GM19239 (cell line): ENCODE measurements at places on chromosomes 1 and 21.

GRCh38 chr1:923131-923990 lies at the start of gene SAMD11:
SAMD11 (plus strand) TSS chr1:923923; CDS start chr1:924432, 509 bp downstream.
- DNase-seq: no peak

- DNase-seq: no peak
Observed at GRCh38 chr1:79006564-79006963, at the start of gene ADGRL4. ADGRL4 (minus strand) TSS chr1:79006730; CDS start chr1:79006654, 76 bp downstream.

GRCh38 chr21:19461481-19462205 lies 1058.1 kb upstream of the TMPRSS15 start:
- DNase-seq: no peak

DNA sequence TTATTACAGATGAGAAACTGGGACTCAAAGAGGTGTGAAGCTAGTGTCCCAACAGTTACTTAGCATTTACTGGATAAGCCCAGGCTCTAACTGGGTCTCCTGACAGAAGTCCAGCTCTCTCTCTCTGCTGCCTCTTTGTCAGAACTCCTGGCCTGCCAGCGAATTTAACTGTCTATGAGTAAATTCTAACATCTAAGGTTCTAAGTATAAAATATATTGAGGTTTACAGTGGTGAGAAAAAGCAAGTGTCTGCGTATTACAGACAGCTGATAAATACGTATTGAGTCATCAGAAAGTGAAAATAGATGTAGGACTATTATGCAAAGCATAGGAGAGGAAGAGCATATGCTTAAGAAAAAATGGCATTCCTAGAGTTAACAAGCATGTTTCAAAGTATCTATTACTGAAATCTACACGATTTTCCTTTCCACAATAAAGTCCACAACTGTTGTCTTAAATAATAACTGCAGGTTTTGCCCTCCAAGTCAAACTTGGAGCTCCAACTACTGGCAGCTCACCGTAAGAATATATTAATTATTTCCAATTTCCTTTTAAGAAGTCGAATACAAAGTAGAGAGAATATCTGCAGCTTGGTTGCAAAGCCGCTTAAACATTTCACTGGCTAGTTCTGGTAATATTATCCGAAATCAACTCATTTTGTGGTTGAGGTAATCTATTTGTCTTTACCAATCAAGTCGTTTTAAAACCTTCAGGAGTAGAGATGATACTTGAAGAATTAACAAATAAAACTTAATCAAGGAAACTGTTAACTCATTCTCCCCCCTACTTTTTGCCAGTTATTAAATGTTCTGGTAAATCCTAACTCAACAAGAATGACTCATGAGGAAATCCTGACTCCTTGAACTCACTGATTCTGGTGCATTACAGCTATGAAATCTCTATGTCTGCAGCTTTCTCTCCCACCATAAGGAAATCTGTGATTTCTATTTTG lies 1.4 kb upstream of the RGS2 start:
- DNase-seq: no peak

GRCh38 chr1:245652116-245652515 lies 497.3 kb downstream of the KIF26B start:
- DNase-seq: no peak

GRCh38 chr1:33667386-33668282 lies 195.2 kb downstream of the ZSCAN20 start:
- DNase-seq: no peak

- no peak for DNase-seq
Observed at GRCh38 chr1:59592924-59593323, 221.8 kb upstream of the HOOK1 start.

- no peak for DNase-seq
Observed at GRCh38 chr1:171661076-171661650, 8.7 kb upstream of the MYOC start.

GRCh38 chr1:21628798-21629393 lies 40.3 kb downstream of the RAP1GAP start:
- DNase-seq: no peak

- no peak for DNase-seq
Observed at GRCh38 chr21:37063433-37063832, 9.4 kb downstream of the PIGP start.

GRCh38 chr1:19033926-19034680 lies 77.6 kb upstream of the IFFO2 start:
- DNase-seq: no peak

- DNase-seq: no peak
Observed at GRCh38 chr1:228157729-228158126, 7.9 kb upstream of the IBA57 start.

GRCh38 chr1:59180735-59181134 lies 116.2 kb upstream of the FGGY start:
- DNase-seq: no peak

DNA sequence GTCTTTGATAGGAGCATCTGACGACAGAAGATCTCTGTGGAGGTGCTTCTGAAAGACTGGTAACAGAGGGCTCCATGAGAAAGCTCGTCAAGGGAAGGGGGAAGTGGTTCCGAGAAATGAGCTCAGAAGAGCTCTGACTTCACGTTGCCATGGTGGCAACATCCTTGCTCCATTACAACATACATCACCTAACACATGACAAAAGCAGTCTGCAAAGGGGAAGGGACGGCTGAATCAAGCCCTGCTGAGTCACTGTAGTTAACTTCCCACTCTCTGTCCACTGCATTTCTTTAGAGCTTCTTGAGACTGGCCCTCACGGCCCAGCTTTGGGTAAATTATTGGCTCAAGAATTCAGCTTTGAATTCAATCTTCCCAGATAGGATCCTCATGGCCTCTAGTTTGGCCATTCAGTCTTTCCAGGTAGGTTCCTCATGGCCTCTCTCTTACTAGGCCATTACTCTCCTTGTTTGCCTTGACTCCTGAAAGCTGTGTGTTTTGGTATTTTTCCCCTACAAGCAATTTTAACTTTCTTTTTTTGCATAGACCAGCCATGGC lies 88.0 kb upstream of the ZNF648 start:
- no peak for DNase-seq

- DNase-seq: no peak
Observed at GRCh38 chr1:116457946-116458604, 85.0 kb downstream of the ATP1A1 start.

DNA sequence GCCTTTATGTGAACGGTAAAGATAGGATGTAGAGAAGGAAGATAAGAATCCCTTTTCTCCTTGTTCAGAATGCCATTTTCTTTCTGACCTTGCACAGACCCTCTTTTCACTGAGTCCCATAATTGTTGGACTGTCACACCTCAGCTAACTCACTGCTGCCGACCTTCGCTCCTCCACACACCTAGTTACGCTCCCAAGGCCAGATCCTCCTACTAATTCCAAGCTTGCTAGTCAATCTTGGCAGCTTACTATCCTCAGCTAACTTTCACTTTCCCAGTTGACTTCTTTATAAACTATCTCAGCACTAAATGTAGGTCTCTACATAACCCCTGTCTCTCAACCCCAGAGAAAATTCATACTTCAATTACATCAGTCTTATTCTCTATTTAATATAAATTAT lies 471.8 kb upstream of the PRMT6 start:
- DNase-seq: no peak

DNA sequence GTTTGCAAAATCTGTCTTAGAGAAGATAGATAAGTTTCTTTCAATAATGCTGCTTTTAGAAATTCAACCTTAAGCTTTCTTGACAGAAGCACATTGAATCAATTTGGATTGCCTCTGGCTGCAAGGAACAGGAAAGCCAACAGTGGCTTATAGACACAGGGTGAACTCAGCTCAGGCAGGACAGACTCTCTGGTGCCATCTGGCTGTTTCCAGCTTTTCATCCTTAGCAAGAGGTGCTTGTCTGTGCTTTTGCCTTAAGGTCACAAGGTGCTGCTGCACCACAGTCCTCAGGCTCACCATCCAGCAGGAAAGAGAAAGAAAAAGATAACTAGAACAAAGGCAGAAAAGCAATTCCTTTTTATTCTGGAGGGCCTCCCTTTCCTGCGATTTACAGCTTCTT lies 93.7 kb upstream of the ETS2 start:
- DNase-seq: no peak

GRCh38 chr1:61931587-61932279 lies 189.5 kb downstream of the PATJ start:
- DNase-seq: no peak

GRCh38 chr1:48996311-48996710 lies 219.6 kb upstream of the BEND5 start:
- no peak for DNase-seq

DNA sequence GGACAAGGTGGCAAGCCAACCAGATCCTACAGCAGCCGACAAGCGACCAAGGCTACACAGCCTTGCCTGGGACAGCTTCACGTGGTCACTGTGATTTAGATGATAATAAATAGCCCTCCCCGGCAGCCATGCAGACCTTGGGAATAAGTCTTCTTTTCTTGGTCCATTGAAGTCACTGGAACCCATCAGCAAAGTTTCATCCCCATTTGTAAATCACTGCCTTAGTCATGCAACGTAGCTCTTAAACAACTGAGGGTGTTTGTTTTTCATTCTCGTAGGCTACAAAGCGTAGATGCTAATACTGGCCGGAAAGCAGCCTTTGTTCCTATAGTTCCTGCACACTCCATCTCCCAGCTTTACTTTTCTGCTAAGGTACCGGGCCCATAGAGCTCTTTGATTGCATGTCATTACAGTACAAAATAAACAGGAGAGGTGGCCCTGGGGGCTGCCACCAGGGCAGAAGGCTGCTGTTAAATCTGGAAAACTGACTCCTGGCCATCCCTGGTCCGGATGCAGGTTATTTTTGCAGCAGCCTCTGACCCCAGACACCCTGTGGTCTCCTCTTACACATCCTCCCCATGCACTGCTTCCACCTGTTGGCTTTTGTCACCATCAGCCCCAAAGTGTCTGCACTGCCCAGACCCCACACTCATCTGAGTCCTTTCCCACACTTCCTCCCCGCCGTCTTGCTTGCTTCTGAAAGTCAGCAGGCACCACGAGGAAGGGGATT lies 105.5 kb downstream of the TOMM20 start:
- DNase-seq: no peak

DNA sequence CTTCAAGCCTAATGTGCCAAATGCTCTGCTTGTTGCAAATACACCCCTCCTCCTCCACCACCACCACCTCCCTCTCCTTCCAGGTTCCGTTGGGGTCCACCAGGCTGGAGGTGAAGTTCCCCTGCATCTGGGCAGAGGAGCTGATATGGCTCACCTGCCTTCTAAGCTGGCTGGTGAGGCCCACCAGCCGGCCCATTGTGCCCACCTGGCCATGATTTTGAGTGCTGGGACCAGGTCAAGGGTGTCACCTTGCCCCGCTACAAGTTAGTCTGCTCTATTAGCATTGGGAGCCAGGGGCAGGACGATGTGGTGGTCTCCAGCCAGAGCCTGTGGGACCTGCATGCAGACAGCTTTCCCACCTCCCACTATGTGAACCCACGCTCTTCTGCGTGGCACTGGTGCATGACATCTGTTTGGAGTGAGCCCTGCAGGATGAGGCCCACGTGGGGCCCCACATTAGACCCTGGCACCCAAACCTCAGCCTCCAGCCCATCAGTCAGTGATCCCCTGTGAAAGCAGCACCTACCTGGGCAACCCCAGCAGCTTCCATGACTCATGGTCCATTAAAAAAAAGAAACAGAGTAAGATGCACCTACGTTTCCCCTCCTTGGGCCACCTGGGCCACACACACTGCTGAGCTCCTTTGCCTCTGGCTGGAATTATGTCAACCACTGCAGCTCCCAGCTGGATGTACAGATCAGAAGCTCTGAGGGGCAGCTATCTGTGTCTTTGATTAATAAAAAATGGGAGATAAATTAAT lies 15.6 kb upstream of the CDCP2 start:
- DNase-seq: no peak

DNA sequence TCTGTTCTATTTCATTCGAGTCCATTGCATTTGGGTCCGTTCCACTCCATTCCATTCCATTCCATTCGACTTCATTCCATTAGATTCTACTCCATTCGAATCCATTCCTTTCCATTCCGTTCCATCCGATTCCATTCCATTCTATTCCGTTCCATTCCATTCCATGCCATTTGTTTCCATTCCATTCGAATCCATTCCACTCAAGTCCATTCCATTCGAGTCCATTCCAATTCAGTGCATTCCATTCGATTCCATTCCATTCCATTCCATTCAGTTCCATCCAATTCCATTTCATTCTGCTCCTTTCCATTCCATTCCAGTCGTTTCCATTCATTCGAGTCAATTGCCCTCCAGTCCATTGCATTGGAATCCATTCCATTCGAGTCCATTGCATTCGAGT lies 2603.7 kb upstream of the TPTE start:
- no peak for DNase-seq

GRCh38 chr1:4634793-4635406 lies 19.5 kb upstream of the AJAP1 start:
- no peak for DNase-seq

- no peak for DNase-seq
Observed at GRCh38 chr1:56509713-56510641, 69.4 kb downstream of the PLPP3 start.

GRCh38 chr1:15557594-15557993 lies 27.3 kb downstream of the AGMAT start:
- DNase-seq: no peak

- no peak for DNase-seq
Observed at GRCh38 chr1:42551590-42551989, 88.5 kb downstream of the CCDC30 start.

DNA sequence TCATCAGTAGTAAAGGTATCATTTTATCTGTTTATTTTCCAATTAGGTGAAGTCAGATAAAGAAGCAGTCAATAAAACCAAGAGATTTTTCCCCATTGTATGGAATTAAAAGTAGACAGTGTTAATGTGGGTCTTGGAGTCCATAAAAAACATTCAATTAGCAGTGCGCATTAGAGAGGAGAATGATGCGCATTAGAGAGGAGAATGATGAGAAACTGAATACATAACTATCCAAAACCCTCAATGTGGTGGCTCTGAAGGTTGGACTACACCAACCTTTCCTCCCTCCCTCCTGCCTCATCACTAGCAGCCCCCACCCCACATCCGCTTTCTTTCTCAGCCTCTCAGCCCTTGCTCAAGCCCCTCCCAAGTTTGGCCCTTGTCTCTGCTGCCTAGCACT lies 99.5 kb downstream of the DAB1 start:
- DNase-seq: no peak

DNA sequence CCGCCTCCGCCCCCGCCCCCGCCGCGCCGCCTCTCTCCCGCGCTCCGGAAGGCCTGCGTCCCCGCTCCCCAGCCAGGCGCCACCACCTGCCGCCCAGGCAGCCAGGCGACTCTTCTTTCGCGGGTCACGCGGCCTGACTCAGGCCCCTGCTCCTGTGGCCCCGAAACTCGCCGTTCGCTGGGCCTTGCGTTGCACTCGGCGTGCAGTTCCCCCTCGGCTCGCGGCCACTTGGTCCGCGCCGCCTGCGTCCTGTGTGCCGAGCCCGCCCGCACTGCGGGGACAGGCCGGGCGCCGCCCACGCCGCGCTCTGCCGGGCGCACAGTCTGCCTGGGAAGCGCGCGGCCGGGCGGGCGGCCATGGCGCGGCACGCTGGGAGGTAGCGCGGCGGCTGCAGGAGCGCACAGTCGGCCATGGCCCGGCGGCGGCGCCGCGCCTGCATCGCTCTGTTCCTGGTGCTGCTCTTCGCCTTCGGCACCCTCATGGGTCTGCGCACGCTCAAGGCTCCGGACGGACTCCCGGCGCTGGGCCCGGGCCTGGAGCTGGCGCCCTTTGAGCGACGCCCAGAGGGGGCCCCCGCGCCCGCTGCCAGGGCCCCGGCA lies at the start of gene MANEAL:
Gene MANEAL, plus strand, starts transcription at position 75 of the 599 bp plus-strand sequence. Its CDS starts 336 bp downstream, at position 411.
- DNase-seq: peak; percentile 81

- no peak for DNase-seq
Observed at GRCh38 chr21:42373196-42373907, 7.0 kb upstream of the TFF1 start.
